ENCODE measurements at places on chromosomes 5 and 9. TPM values are rescaled to one million over a fixed set of nuclear protein-coding genes. Genes with fewer than 3 reads are reported as not detected.

TRIO gene
- 233 TPM for total RNA-seq

MRPL41 gene
- total RNA-seq: 16.7 TPM

GRCh38 chr5:54187694-54188093 is 122.7 kb downstream of the ARL15 start:
- no peak for DNase-seq

DNA sequence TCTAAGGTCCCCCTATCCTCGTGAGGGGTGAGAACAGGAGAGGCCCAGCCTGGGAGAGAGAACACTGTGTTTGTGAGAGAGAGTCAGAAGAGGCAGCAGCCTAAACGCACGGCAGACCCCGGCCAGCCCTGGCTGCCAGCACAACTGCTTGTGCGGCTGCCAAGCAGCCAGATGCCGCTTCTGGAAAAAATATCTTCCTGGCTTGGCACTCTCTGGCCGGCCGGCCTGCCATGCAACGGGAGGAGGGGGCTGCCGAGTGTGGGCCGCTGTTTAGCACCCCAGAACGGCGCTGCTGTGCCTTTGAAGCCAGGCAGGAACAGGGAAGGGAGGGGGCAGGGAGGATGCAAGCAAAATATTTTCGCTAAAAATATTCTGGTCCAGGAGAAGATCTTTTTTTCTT is 105.0 kb downstream of the FGF18 start:
- DNase-seq: no peak

- peak; percentile 13 for DNase-seq
Observed at GRCh38 chr5:121503111-121503840, 348.4 kb upstream of the FTMT start.

GRCh38 chr9:130885484-130886375 is 10.9 kb downstream of the QRFP start:
- DNase-seq: no peak

GRCh38 chr5:33507426-33507825 is 66.7 kb downstream of the TARS1 start:
- no peak for DNase-seq

DNA sequence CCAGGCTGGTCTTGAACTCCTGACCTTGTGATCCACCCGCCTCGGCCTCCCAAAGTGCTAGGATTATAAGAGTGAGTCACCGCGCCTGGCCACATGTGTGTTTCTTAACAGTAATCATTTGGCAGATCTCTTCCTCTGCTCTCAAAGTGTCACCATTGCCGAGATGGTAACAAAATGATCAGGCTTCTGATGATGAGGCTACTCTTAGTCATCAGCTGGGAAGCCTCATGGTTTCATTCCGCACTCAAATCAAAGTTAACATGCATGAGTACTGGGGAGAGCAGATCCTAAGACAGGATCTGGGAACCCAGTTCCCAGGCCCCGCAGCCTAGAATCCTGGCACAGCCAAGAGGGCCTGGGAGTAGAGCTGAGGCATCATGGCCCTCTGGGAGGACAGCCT is 27.4 kb downstream of the BARHL1 start:
- DNase-seq: no peak

DNA sequence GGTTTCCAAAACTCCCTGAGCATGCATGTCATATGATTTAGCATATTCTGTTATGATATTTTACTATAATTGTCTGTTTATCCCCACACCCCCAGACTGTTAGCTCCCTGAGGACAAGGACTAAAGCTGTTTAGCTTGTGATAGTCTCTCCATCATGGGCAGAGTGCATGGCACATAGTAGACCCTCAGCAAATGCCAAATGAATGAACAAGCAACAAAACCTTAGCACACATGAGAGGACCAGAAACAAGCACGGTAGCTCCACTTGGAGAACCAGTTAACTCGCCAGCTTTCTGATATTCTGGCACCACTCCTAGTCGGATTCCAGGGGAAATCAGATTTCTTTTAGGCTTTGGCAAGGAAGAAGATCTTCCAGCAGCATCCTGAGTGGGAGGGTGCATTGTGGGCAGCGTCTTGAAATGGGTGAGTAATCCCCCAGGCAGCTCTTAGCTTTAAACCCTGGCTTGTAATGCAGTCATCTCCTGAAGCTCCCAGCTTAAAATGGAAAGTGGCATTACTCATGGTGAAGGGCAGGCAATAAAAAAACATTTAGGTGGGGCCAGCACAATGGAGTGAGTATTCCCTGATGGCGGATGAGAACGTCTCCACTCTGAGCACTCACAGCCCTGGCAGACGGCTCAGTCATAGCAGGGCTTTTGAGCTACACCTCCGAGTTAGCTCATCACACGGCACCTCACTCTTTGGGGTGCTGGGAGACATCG is 41.1 kb downstream of the FGF1 start:
- DNase-seq: no peak

Data from urinary bladder (tissue), 4 donors.